ENCODE measurements at places on chromosomes 7 and 10.
A peak's percentile ranks its signal among the peaks of the same experiment; 100 is the strongest.

- no peak for DNase-seq
These were observed 334.0 kb downstream of the PLXNA4 start for GRCh38 chr7:132242192-132242812.

- DNase-seq: peak; percentile 92
These were observed 178.8 kb downstream of the REEP3 start for GRCh38 chr10:63699785-63700613.

DNA sequence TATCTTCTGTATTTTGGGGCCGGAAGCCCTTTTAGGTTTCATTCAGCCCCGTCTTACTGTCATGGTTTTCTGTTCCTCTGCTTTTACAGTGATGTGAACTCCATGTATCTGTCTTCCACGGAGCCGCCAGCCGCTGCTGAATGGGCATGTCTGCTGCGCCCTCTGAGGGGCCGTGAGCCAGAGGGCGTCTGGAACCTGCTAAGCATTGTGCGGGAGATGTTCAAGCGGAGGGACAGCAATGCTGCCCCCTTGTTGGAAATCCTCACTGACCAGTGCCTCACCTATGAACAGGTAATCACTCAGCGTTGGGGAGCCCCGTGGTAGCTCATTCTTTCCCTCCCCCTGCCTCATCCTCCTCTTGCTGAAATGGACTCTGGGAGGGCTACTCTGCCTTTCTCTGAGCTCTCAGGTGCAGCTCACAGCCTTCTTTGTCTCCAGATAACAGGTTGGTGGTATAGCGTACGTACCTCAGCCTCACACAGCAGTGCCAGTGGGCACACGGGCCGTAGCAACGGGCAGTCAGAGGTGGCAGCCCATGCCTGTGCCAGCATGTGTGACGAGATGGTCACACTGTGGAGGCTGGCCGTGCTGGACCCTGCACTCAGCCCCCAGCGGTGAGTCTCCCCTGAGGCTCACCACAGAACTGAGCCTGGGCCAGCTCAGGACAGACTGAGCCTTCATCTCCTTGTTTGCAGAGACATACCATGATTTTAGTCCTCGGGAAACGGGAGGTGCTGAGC is 5.7 kb downstream of the ZSWIM8 start:
- no peak for DNase-seq

DNA sequence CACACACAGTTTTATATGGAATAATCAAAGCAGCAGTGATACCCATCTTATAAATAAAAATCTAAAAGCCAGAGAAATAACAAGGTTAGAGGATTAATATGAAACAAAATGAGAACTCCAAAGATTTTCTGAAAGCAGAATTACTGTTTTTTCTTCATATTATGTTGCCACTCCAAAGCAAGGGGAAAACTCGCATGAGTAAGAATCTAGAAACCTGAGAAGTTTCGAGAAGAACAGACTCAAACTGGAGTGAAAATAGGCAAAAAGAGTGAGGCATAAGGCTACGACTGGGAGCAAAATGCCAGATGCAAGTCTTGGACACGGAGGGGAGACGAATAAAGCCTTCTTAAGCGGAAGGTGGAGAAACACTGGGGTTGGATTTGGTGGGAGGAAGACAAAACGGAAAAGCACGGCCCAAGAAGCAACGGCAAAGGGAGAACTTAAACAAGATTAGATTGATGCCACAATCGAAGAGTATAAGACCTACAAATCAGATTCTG is 923 bp downstream of the TNPO3 start:
- peak; percentile 25 for DNase-seq

DNA sequence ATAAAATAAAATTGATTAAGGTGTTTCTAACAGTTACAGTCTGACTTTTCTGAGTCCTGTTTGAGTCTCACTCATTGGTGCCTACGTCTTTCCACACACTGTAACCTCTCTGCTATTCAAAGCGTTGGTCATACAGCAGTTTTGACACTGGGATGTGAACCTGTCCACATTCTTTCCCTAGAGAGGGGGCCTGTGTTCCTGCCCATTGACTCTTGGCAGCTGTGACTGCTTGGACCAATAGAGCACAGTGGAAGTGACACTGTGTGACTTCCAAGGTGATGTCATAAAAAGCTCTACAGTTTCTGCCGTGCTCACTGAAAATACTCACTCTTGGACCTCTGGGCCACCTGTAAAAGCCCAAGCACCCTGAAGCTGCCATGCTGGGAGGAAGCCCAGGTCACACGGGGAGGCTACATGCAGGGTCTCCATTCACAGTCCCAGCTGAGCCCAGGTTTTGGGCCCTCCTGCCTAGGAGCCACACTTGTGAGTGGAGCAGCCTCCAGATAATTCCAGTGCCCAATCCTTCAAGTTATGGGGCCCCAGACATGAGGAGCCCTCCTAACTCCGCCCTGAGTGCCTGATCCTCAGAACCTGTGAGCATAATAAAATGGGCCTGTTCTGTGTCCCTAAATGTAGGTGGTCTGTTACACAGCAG is 704 bp upstream of the ANTXRL start:
- no peak for DNase-seq

- DNase-seq: no peak
These were observed 26.0 kb downstream of the HIP1 start for GRCh38 chr7:75712517-75713361.

DNA sequence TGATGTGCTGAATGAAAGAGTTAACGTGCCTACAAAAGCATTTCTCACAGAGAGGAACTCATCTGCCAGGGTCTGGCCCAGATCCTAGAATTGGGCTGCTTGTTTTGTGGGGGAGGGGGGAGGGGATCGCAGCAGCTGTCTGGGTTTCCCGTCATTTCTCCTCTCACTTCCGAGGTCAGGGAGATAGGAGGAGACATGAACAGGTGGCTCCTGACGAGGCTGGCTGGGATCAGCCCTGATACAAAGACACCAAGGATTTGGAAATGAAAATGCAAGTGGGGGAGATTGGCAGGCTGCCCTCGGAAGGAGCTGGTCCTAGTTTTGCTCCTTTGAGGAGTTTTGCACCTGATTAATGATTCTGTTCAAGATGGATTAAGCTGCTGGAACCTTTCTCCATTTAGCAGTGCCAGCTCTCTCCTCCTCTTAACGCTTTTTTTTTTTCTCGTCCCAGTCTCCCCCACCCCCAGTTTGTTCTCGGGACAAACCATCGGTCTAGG is 86.8 kb upstream of the KMT2C start:
- DNase-seq: peak; percentile 49

GRCh38 chr7:116571037-116571436 is 46.2 kb downstream of the CAV1 start:
- peak; percentile 60 for DNase-seq

- DNase-seq: no peak
These were observed 4.1 kb downstream of the IL6 start for GRCh38 chr7:22730921-22731654.

DNA sequence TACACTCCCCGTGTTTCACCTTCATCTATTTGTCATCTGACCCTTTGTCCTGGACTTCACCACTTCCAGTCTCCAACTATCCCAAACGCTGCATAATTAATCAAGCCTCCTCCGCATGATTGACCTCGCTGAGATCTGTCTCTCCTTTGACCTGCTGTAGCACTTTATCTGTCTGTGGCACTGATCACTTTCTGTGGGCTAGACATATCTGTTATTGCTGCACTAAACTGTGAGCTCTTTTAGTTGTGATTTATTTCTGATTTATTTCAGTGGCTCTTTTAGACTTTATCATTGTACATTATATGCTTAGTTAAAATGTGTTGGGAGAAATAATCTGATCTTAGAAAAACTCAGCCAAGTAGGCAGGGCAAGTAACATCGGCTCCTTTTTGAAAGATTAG is 91.9 kb upstream of the GATA3 start:
- no peak for DNase-seq

DNA sequence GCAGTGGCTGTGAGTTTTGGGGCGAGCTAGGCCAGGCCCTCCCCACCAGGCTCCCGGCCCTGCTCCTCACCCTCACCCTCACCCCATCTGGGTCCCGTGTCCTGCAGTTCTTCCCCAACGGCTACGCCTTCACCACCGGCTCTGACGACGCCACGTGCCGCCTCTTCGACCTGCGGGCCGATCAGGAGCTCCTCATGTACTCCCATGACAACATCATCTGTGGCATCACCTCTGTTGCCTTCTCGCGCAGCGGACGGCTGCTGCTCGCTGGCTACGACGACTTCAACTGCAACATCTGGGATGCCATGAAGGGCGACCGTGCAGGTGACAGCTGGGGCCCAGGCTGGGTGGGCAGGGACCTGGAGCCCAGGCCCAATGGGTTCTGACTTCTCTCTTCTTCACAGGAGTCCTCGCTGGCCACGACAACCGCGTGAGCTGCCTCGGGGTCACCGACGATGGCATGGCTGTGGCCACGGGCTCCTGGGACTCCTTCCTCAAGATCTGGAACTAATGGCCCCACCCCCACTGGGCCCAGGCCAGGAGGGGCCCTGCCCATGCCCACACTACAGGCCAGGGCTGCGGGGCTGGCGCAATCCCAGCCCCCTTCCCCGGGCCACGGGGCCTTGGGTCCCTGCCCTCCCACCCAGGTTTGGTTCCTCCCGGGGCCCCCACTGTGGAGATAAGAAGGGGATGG is 4.9 kb downstream of the GNB2 start:
- DNase-seq: no peak

DNA sequence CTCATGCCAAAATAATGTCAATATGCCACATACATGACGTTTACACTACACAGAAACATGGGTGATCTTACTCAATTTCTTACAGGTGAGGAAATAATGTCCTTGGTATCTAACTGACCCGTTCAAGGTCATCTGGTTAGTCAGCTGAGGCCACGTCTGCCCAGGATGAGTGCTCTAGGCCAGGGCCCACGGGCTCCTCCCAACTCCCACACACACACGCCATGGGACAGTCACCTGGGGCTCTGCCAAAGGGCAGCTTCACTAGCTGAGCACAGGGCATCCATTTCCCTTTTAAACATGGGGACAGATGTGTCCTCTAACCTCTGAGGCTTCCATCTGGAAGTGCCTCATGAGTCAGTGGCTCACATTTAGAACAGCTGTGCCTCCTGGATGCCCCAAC is 123.9 kb downstream of the TNS3 start:
- DNase-seq: no peak

GRCh38 chr7:150910996-150911422 is 58.7 kb downstream of the AOC1 start:
- DNase-seq: no peak

- no peak for DNase-seq
These were observed 2.5 kb downstream of the LBX1 start for GRCh38 chr10:101226491-101227428.

GRCh38 chr7:158291998-158292397 is 295.6 kb downstream of the PTPRN2 start:
- DNase-seq: no peak

GRCh38 chr10:78377356-78377755 is 343.7 kb downstream of the RPS24 start:
- peak; percentile 6 for DNase-seq

GRCh38 chr7:65972976-65973375 is 9.0 kb downstream of the GUSB start:
- DNase-seq: no peak

DNA sequence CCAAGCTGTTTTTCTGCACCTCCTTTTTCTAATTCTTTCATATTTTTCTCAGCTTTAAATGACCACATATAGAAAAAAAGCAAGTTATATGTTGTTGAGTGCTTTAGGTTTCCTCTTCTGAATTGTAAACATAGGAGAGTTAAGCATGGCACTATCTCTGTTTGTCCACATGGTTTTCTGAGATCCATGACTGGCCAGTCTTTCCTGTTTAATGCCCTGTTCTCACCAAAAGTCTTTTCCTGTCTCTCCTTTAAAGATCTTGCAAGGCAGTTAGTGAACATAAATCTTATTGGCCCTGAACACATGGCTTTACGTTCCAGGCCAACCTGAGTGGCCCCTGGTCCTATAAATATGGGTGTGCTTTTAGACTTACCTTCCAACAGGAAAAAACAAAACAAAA is 19.4 kb downstream of the TRPV5 start:
- no peak for DNase-seq

DNA sequence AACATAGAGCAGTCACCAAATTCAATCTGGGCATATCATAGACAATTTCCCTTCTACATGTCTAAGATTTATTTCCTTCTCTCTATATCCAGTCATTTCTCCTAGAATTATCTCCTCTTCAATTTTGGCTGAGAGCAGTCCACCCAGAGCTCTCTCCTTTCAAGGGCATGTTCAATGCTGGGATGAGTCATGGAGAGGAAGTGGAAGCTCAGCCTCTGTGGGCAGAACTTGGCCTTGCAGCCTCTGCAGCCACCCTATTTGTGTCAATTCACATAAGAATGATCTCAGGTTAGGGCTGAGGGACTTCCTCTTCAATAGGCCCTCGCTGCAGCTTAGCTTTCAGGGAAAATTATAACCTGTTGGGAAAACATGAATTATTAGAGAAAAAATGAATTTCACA is 560.8 kb downstream of the POM121L12 start:
- no peak for DNase-seq

DNA sequence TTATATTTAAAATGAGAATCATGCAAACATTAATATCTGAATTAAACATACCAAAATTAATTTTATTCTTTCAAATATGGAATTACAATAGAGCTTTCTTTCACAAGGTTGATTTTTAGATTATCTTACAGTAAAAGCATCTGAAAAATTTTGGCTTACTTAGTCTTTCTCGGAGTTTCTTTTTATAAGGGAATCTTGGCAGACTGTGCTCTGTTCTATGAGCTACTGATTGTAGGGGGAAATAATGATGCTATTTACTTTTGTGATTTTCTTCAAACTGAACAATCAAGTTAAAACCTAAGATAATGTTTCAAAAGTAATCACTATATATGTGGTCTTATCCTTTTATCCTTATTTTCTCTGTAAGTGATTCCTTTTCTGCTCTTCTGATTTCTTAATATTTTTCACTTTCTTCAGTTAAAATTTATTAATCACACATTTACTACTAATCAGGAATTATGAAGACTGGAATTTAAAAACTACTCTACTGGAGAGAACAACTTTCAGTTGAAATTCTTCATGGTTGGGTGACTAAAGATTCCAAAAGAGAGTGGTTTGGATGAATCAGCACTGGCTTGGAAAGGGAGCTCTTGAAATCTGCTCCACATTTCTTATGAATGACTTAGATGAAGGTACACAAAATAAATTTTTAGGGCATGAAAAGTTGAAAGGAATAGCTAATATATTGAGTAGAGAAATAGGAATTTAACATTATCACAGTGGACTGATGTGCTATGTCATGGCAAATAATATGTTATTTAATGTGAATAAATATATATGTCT is 103.9 kb downstream of the PPP1R9A start:
- peak; percentile 10 for DNase-seq

DNA sequence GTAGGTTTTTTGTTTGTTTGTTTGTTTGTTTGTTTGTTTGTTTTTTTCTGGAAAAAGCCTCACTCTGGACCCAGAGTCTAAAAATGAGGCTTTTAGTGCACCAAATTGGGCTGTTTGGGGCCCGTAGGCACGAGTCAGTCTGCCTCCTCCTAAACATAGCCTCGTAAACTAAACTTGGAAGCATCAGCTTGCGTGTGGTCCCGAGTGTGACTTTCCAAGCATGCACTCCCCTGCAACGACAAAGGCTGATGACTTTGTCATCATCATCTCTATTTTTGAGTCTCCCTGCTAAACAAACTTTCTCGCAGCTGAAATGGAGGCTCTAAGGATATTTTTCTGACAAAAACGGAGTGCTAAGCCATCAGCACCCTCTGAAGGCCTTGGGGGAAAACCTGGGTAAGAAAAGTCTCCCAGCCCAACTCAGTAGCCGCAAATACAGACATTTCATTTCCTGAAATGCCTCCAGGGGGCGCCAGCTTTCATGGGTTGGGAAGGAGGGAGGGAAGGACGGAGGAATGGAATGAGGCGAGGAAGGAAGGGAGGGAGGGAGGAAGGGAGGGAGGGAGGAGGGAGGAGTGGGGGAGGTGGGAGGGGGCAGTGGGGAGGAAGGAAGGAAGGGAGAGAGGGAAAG is 245.9 kb downstream of the KCNMA1 start:
- peak; percentile 86 for DNase-seq
